Endodermal cell (in vitro differentiated cells): ENCODE measurements at places on chromosomes 7 and 10. TPM values are rescaled to one million over a fixed set of nuclear protein-coding genes. Genes with fewer than 3 reads are reported as not detected.

Gene CPA5
- total RNA-seq, result not detected in 2 replicates

Gene IFIT3
- 0.42 and 0.75 TPM in 2 replicates for total RNA-seq

Gene TFR2
- 1.4 and 1.6 TPM in 2 replicates for total RNA-seq

Gene KCND2
- total RNA-seq, result 3.5 and 4.6 TPM in 2 replicates
